ENCODE measurements at places on chromosomes 2 and 18.

DNA sequence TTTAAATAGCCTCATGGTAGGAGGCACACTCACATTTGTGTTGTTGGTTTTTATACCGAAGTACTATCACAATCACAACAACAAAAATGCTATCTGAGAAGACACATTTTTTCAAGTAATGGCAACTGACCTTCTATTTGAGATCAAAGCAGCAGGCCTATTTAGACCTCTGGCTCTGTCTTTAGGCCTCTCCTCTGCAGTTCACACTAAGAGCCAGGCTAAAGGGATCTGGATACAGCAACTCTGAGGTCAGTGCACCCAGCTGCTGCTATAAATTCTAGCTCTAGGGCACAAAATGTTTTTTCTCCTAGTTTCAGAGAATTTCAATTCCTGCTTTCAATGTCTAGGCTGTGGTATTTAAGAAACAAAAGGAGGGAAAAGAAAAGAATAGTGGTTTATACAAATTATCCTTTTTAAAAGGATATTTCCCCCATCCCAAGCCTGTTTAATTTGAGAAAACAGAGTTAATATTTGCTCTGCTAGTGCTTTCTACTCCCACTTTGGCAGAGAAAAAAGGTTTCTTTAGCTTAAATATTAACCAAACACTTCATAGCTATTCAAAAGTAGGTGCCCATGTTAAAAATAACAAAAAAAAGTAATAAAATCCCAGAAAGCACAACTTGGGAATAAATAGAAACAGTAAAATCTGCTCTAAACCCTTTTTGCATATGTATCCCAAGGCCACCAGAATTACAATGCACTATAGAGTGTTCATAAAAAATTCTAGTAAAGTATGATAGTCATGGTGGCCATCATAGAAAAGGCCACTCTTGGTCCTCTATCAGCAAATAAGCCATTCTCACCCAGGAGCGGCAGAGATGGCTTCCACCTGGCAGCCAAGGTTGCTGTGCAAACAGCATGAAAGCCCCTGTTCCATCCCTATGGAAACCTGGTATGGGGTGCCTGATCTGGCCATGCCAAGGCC, 293.6 kb upstream of the SESTD1 start:
- no peak for DNase-seq

DNA sequence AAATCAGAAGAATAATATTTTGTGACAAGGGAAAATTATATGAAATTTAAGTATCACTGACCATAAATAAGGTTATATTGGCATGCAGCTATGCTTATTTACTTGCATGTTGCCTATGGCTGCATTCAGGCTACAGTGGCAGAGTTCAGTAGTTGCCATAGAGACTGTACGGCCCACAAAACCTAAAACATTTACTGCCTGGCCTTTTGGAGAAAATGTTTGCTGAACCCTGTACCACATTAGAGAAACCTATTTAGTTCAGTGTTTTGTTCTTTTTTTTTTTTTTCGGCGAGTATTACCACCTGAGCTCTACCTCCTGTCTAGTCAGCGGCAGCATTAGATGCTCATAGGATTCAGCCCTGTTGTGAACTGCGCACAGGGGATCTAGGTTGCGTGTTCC, 163.7 kb downstream of the MCFD2 start:
- no peak for DNase-seq

DNA sequence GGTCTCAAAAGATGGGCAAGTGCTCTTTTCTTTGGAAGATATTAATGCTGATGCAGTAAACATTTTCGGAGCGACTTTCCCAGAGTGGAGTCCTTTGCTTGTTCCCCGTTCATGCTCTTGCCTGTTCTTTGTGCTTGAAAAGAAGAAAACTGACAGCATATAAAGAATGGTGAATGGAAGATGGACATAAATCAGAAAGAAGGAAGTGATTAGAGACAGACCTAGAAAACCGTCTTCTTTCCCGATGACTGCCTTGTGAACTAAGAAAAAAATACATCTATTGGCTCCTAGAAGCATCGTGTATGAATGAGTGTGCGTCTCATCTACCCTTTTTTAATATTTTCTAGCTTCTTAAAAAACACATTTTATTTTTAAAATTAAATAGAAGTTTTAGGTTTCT, 740.1 kb upstream of the FANCL start:
- no peak for DNase-seq

DNA sequence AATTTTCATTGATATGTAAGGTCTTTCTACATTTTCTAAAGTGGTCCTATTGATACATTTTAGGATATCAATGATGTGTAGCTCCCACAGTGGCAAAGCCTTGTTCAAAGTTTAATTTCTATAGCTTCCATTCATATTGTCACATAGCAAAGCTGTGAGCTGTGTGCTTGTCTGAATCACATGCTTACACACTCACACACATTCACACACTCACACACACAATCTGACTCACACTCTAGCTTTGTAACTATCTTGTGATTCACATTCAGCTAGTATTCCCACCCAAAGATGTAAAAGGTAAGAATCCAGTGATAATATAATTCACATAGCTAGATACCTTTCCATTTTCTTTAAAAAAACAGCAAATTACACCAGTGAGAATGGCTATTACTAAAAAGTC, 58.7 kb downstream of the MAPRE2 start:
- no peak for DNase-seq

GRCh38 chr2:133624551-133624950, 56.3 kb upstream of the NCKAP5 start:
- DNase-seq = no peak

DNA sequence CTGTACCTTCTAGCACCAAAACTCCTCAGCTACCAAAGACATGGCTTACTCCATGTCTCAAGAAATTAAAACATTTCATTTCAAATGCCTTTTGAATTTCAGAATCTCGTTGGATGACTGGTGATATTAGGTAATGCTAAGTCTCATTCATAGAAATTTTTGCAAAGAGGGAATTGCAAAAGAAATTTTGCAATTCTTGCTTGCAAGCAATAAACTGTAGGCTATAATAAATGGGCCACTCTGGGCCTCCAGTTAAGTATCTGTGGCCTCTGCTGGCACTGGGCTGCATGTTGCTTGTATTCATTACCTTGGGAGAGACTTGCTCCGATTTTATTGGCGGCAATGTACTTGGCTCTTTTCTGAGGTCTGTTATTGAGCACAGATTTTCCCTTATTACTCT, 2.8 kb upstream of the LCLAT1 start:
- DNase-seq = no peak

GRCh38 chr18:60445341-60445740, 72.8 kb upstream of the MC4R start:
- DNase-seq = no peak

DNA sequence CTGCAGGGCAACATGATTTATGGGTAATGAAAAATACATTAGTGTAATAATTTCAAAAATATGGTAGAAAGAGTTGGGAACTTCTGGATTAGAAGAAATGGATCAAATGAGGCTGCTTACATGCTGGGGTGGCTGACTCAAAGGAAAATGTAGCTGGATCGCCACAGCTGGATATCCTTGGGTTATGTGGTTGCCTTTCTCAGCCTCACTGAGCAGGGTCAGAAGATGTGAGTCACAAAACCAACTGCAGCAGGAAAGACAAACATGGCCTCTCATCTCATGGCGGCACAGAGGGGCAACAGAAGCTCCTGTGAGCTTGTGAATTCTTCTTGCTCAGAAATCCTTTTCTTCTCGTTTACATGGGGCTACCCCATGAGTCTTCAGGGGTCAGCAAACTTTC, 317.1 kb upstream of the SPRED2 start:
- DNase-seq = no peak

All from spinal cord (tissue), 10 donors.